Stimulated activated CD8-positive, alpha-beta memory T cell treated with anti-CD3 and anti-CD28 coated beads, Interleukin-15, amount 100 ng/mL, for 48 hours (primary cell): ENCODE measurements at places on chromosomes 7 and 10.

DNA sequence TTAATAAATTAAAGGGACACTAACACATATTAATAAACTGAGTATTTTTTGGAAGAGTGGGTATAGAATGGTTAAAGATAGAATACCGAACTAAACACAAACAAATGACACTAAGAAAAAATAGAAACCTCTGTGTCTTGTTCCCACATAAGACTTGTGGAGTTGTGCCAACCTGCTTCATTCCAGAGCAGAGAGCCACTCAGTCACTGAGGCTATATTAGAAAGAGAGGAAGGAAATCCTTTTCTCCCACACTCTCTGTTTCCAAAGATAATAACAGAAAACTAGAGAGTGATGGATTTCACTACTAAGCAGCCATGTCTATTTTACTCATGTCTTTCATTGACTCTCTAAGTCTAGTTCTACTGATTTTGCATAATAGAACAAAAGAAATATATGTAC lies 26.0 kb downstream of the CTNNA3 start:
- no peak for DNase-seq

DNA sequence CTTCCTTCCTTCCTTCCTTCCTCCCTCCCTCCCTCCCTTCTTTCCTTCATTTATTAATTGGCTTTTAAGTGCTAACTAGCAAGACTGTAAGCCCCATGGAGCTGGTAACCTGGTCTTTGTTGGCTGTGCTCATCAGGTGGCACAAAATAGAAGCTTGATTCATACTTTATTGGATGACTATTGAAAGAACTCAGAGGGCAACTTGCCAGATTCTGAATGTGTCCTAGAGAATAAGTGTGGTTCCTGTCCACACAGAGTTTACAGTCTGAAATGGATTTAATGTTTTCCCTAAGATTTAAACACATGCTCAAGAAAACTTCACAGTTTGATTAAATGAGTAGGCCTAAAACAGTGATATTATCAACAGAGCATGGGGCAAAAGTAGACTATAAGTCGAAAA lies 3.1 kb upstream of the CACNB2 start:
- no peak for DNase-seq

DNA sequence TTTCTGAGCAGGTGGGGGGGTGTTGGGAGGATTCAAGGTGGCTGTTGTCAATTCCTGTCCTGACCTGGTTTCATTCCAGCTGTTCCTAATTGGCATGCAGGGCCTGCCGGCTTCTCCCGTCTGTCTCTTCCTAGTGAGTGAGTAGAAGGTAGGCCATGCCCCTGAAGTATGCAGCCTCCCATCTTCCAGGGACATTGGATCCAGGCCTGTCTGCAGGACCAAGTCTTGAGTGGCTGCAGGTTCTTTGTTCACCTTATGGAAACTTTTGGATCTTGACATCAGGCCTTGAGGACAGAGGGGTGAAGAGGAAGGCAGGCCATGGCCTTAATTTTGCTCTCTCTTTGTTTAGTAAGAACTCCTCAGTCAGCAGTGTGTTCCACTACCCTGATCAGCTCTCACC lies 131.8 kb downstream of the SH2D4B start:
- DNase-seq, result no peak

- DNase-seq, result no peak
Measured at GRCh38 chr7:8982338-8982992, 549.1 kb downstream of the NXPH1 start.

GRCh38 chr7:70774950-70775527 lies 356.9 kb upstream of the GALNT17 start:
- DNase-seq, result no peak

DNA sequence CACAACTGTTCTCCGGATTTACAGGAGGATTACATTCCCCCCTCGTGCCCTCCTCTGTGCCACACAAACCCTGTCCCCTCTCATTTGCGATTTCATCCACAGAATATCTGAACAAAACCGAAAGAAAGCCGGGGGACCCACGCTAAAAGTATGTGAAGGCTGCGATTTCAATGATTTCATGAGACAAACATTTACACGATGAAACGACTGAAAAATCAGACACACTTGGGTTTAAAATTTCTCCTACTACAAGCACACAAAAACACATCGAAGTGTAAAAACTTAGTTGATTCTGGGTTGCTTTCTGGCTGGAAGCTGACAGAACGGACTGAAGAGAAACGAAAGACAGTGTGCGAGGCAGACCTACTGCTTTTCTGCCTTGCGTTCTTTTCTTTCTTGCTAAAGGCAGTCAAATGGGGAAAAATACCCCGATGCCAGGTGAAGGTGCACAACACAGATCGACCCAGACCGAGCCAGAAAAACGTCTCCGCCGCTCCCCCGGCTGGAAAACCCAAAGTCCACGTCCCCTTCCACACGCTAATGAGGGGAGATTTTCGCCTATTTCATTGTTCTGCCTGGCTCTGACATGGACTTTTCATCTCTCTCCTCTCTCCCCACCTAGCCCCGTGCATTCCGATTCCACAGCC lies 1.2 kb downstream of the HIPK2 start:
- DNase-seq, result no peak

- no peak for DNase-seq
Measured at GRCh38 chr7:158371856-158372255, 215.8 kb downstream of the PTPRN2 start.

DNA sequence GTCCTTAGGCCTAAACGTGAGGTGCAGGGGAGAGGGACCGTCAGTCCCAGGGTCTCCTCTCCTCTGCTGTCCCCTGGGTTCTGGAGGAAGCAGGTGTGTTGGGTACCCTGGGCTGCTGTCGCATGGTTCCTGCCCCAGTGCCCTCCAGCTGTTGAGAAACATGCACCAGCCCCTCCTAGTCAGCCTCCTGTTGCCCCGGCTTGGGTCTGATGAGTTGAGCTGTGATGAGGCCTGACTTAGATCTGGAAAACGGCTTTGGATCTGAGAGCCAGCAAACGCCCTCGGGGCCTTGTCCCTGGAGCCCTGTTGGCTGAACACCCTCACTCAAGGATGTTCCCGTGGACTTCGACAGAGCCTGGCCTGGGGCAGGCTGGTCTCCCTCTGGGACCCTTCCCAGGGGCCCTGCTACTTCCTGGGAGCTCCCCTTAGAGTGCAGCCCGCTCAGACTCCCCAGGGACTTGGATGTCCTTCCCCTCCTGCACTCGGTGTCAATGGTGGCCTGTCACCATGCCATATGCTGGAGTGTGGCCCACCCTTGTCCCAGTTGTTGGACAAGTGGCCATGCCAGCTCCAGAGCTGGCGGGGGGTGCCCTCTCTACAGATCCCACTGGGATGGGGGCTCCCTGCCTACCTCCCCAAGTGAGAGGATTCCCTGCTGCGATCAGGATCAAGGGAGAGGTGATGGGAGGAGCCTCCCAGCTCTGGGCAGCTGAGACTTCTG lies 12.3 kb downstream of the ZNF316 start:
- DNase-seq, result no peak

DNA sequence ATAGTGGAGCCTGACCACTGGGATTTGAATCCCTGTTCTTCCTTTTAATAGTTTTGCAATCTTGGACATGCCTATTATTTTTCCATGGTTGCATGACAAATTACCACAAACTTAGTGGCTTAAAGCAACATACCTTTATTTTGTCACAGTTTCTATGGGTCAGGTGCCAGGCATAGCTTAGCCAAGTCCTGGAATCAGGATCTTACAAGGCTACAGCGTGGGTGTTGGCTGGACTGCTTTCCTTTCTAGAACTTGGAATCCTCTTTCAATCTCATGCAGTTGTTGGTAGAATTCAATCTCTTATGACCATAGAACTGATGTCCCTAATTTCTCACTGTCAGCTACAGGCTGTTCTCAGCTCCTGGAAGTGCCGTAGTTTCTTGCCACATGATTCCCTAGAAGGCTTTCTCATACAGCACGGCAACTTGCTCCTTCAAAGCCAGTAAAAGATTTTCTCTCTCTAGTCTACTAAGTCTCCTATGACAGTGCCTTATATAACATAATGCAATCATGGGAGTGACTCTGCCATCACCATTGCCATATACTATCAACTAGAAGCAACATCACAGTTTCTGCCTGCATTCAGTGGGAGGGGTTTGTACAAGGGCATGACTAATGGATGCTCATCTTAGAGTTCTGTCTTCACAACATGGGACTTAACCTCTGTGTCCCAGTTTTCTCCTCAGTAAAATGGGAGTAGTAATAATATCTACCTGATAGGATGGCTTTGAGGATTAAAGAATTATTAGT lies 243.4 kb upstream of the FZD1 start:
- no peak for DNase-seq

- DNase-seq, result no peak
Measured at GRCh38 chr7:1706721-1707613, 36.9 kb downstream of the ELFN1 start.

DNA sequence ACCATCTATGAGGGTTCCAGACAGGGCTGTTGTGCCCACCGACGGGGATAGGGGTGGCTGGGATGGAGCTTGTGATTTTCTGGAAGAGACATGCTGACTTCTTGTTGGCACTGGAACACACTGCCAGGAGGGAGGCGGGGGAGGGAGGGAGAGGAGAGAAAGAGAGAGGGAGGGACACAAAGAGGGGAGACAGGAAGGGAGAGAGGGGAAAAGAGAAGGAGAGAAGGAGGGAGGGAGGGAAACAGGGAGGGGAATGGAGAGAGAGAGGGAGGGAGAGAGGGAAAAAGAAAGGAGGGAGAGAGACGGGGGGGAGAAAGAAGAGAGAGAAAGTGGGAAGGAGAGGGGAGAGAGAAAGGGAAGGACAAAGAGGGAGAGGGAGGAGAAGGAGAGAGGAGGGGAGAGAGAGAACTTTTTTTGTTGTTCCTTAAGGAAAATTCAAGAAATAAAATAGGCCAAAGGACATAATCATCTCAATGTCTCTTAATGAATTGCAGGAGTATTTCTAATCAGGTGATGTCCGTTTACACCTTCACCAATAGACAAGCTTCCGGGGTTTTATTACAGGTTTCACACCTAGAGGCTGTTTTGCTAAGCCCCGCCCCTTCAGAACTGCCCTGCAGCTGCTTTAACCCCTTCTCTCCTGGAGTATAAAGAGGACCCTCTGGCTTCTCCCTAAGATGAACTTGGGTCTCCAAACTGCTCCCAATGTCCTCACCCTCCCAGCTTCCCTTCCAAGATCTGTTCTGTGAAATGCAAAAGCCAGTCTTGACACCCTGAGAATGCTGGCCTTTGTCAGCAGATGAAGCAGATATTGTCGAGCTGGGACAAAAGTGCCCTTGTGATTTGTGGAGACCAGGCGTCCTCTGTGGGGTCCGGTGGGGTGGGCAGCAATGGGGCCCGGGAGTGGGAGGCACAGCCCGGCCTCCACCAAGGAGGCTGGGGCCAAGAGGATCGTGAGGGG lies 82.0 kb upstream of the GTF2IRD1 start:
- no peak for DNase-seq

DNA sequence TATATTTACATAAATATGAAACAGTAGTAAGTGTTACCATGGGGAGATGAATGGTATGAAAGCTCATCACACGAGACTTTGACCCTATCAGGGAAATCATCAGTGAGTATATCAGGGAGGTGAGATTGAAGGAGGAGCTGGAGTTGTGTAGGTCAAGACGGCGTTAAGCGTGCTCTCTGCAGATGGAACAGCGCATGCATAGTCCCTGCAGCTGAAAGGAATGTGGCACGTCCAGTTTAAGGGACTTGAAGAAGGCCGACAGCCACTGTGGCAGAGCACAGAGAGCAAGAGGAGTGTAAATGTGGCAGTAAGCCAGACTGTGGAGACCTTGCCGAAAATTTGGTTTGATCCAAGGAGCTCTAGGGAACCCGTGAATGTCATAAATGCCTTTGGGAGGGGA lies 38.9 kb downstream of the POU6F2 start:
- DNase-seq, result no peak

DNA sequence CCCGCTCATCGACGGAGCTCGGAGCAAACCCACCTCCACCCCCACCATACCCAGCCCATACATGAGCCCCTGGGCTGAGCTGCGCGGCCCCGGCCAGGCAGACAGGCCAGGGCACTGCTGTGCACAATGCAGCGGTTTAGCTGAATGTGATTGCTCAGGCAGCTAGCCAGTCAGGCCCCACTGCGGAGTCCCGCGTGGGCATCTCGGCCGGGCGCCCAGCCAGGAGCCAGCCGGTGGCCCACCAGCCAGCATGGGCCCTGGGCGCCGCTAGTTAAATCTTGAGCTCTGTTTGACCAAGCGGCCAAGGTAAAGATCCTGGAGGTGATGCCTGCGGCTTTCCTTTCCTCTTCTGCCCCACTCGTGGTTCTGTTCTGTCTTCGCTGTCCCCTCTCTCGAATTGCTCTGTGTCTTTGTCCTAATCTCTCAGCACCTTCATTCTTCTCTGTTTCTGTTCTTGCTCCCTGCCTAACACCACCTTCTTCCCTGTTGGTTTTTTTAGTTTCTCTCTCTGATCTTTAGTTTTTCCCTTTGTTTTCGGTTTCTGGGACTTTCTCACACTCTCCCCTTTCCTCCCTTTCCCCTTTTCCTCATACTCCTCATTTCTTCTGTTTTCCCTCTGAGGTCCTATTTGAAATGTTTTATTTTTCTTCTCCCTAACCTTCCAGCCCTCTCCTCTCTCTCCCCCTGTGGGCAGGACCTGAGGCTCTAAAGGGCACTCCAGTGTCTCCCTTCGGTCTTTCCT lies 6.6 kb downstream of the UFSP1 start:
- no peak for DNase-seq

DNA sequence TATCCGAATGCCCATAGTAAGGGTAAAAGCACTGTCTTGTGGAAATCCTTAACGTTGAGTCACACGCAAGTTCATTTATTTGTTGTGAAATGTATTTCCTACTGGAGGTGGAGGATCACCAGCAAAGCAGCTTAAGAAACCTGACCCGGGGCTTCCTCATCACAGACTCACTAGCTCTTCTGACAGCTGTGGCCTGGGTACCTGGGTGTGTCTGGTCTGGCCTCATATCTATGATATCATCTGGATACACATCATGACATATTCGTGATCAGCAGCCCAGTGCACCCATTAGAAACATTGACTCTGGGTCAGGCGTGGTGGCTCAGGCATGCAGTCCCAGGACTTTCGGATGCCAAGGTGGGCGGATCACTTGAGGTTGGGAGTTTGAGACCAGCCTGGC lies 8.8 kb downstream of the DRGX start:
- DNase-seq, result no peak

- peak; percentile 59 for DNase-seq
Measured at GRCh38 chr10:124650820-124651401, 93.3 kb downstream of the FAM53B start.

- DNase-seq, result no peak
Measured at GRCh38 chr7:15403751-15404150, 158.1 kb downstream of the AGMO start.

DNA sequence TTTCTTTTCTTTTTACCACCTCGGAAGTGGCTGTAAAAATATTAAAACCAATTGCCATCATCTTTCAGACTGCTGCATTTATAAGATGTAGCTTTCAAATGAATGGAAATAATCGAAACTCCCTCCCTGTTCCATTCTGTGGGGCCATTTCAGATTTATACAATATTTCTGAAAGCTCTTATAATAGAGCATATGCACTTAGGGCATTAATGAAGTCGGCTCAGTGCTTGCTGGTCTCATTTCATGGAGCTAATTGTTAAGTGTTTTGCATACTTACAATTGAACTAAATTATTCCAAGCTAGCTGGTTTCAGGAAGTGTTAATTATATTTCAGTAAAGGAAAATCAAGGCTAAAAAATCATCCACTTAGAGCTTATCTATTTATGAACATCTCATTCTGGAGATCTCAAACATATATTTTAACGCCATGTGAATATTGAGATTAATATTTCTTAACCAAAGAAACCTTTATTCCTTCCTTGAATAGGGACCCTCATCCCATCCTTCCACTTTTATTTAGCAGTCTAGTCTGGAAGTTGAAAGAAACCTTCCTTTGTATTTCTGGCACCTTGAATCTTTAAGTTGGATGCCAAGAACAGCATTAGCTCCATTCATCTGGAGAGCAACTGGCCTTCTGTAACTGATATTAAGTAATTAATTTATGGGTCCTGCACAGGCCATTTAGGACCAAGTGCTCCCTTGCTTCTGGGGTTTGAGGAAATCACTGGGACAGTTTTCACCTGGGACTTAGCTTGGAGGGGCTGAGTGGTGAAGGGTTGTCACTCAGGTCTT lies 45.1 kb downstream of the RPS24 start:
- no peak for DNase-seq
